Activated CD4-positive, alpha-beta T cell treated with anti-CD3 and anti-CD28 coated beads for 1 hour (primary cell): ENCODE measurements at places on chromosomes 1 and 21.

GRCh38 chr1:119136401-119136800 is 4.1 kb downstream of the WARS2 start:
- DNase-seq = no peak

- DNase-seq = no peak
Observed at GRCh38 chr1:46168477-46168876, 6.4 kb upstream of the TSPAN1 start.

DNA sequence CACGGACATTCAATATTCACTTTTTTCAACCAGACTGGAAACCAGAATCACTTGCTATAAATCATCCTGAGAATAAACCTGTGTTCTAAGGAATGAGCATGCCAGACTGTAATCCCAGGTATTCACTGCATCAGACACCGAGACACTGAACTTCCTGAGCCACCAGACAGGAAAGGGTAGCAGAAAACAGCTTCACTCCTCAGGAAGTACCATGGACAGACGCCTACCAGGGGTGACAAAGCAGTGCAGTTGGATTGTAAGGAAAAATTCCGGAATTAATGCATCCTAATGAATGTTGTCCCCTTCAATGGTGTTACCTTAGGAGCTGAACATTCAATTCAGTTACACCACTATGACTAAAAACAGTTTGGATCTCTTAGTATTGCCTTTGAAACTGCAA is 156.1 kb downstream of the PIGK start:
- no peak for DNase-seq

DNA sequence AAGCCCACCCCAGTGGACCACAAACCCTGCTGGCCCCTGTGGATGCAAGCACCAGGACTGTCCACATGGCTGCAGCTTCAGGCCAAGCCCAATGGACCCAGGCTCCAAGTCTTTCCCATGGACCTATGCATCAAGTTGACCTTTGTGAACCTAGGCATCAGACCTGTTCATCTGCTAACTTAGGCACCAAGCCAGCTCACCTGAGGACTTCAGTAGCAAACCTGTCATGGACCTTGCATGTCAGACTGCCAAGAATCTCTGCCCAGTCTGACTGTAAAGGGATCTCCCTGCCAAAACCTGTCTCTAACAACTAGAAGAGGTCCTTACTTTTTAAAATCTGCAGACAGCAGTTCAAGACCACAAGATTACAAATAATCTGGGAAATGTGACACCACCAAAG is 37.8 kb downstream of the FMO3 start:
- DNase-seq = no peak

GRCh38 chr1:236159704-236160539 is 17.6 kb downstream of the GPR137B start:
- no peak for DNase-seq

DNA sequence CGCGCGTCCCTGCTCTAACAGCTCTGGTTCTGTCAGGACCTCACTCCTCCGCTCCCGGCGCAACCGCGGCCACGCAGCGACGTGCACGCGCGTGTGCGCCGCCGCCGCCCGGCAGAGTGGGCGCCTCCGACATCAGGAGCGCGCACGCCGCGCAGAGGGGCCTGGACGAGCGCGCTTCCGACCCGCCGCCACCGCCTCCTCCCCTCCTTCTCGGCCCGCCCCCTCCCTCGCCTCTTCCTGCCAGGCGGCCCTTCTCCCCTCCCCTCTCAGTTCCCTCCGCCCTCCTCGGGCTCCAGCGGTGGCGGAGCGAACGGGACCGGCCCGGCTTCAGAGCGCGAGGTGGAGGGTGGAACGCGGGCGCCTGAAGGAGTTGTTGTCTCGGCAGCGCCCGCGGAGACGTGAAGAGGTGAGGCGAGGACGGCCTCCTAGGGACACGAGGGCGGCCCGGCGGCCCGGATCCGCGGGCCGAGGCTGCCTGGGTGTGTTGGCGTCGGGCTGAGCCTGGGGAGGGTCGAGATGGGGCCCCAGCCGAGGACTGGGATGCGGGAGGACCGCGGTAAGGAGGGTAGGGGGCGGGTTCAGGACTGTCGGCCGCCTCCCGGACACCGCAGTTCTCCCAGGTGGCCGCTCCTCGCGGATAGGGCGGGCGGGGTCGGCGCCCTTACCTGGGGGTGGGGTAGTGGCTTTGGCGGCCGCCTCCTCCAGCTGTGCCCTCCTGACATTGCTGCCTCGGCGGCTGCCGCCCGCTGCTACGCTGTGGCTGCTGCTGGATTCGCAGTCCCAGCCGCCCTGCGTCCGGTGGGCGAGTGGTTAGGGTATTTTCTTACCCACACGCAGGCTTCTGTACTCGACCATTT is at the start of gene RABGAP1L:
Gene RABGAP1L, plus strand, starts transcription at position 269 of the 857 bp plus-strand sequence.
- DNase-seq = peak; percentile 89

- no peak for DNase-seq
Observed at GRCh38 chr1:156652131-156652991, 10.4 kb downstream of the BCAN start.

DNA sequence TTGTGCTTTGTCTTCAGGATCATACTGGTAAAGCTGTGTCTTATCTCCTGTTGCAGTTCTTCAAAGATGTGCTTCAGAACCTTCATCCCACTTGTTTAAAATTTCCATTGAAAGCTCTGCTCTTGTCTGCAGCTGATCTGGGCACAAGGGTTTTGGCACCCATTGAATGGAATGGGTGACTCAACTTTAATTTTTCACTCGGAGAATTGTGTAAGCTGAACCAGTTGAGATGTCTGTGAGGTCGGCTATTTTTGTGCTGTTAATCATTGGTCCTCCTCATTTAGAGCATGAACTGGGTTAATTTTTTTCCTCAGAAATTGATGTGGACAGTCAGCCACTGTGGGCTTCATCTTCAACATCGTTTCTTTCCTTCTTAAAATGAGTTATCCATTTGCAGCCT is 252.1 kb downstream of the TM2D1 start:
- DNase-seq = no peak

DNA sequence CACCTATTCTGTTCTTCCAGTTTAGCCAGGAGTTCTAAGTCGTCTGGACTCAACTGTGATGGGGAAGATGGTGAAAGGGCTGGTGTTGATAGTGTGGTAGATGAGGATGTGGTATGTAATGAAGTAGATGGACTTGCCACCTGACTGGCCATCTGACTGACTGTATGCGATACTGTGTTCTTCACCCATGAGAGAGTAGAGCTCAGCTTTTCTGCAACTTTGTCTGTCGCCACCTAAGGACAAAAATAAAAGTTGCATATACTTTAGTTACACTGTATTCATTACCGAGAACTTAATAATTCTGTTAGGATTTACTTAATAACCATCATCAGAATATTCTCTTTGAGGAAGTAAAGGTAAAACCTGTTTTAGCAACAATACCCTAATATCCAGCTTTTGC is 48.5 kb downstream of the EVI5 start:
- no peak for DNase-seq

DNA sequence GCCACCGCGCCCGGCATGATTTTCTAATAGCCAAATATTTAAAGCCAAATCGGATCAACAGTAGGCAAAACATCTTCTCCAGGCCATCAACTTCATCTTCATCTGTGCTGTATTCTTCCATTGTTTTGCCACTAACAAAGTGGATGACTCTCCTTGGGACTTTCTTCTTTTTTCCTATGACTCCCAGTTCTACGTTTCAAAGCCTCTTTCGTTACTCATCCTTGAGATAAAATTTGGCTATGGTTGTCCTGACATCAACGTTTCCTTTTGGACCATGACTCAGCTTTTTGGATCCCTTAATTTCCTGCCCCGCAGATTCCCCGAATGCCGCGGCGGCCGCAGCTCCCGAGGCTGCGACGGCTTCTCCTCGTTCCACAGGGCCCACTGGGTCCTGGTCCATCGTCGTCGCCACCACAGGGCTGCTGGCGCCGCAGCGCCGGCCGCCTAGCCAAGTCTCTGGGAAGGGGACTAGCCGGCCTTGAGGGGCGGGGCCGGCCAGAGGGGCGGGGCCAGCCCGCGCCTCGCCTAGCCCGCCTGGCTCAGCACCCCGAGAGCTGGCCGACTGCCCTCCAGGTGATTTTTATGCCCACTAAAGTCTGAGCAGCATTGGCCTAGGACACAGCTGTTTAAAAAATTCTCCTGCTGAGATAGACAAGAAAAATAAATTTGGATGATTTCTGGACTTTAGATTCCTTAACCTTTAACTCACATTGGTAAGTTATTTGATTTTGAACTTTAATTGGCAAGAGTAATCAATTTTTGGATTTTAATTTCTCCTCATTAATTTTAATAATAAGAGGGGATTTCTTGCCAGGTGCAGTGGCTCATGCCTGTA is 93.9 kb downstream of the ADCY10 start:
- no peak for DNase-seq

DNA sequence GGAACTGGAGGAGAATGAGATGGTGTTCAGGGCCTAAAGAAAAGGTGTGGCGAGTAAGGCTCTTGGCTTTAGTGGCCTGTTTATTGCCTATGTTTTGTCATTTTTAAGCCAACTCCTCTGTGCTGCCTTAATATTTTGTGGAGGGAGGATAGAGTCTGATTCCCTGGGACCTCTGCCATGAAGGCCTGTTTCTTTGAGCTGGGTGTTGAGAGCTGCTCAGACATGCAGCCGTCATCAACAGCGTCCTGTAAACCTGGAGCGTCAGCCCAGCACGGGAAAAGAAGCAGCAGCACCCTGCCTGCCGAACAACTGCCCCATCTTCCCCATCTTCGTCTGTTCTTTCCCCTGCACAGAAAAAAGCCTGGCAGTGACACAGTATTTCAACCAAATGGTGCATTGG is 27.1 kb upstream of the SNX27 start:
- DNase-seq = no peak

DNA sequence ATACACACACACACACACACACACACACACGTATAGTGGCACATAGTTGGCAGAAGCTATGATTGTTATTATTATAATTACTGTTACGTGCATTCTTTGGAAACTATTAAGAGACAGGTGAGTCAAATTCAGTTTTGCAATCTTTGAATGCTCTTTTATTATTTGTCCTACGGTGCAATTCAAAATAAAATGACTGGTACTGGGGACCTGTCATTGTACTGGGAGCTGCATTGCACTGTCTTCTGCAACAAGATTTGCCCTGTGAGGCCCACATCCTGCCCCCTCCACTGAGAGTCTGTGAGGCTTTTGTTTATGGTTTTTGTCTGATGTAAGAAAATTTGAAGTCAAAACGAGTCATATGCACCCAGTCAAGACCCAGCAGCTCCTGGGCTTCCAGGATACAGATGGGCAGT is 1.9 kb downstream of the LY9 start:
- DNase-seq = peak; percentile 47

- DNase-seq = no peak
Observed at GRCh38 chr1:51170342-51170741, 65.7 kb upstream of the RNF11 start.

DNA sequence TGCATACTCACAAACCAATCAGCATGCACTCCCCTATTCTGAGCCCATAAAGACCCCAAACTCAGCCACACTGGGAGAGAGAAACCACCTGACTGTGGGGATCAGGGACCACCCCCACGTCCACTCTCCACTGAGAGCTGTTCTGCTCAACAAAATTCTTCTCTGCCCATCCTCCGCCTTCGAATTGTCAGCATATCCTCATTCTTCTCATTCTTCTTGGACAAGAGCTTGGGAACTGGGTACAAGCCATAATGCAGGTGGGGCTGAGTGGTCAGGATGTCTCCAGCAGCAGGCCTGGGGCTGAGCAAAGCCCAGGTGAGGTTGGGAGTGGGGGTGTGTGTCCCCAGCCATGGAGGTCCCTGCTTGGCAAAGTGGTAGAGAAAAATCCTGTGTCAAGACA is 34.6 kb upstream of the IFNGR2 start:
- no peak for DNase-seq

DNA sequence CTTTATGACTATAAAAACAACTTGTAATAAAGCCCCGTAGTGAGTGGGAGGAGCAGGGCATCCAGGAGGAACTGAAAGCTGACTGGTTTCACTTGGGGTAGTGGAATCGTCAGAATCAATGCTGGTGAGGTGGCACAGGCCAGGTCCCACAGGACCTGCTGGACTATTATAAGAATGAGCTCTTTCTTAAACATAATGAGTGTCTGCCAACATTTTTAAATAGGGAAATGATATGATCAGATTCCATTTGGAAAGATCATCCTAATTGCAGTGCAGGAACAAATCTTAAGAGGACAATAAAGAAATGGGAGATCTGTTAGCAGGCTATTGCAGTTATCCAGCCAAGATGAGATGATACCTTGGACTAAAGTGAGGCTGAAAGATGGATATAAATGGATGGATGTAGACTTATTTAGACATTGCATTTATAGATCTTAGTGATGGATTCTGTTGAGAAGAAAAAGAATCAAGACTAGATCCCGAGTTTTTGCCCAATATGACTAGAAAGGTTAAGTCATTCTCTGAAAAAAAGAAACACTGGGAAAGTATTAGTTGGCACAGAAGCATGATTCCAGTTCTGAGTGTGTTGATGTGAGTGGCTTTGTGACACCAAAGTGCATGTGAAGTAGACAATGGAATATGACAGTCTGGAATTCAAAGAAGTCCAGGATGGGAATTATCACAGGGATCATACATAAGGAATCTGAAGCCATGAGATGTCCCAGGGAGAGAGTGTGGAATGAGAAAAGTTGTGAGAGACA is 153.3 kb upstream of the SGIP1 start:
- no peak for DNase-seq

GRCh38 chr21:29219165-29219770 is 79.5 kb upstream of the BACH1 start:
- DNase-seq = no peak

- DNase-seq = no peak
Observed at GRCh38 chr1:228073061-228073856, 9.2 kb upstream of the ARF1 start.

- no peak for DNase-seq
Observed at GRCh38 chr1:99681583-99681982, 35.7 kb downstream of the PALMD start.

DNA sequence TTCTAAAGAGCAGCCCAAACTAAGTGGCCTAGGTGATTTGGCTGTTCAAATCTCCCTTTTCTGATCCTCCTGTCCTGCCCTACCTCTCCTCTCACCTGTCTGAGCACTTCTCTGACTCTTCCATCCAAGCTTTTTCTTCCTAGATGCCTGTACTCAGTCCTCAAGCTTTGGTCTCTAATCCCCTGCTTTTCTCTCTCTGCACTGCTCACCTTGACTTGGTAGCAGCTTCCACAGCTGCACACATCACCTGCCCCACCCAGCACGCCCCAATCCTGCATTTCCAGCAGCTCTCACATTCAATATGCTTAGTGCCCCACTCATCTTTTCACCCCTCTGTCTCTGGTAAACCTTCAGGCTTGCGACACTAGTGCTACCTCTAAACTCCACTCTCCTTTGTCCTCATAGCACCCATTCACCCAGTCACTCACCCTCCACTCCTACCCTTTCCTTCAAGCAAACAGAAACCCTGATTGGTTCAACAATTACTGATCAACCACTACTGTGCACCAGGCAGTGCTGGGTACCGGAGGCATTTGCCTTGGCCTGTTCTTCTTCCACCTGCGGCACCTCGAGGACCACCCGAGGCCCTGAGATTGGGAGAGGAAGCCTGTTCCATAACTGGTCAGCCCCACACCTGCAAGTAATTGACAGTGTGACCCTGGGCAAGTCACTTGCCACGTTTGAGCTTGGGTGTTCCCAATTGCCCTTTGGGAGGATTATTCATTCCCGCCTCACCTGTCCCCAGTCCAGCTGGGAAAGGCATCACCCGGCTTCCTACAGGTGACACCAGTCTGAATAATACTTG is 136.1 kb upstream of the EDN2 start:
- no peak for DNase-seq

GRCh38 chr1:154328318-154329151 is 3.2 kb downstream of the ATP8B2 start:
- DNase-seq = peak; percentile 81
